ENCODE measurements at places on chromosomes 2 and 18. TPM values are rescaled to one million over a fixed set of nuclear protein-coding genes. Genes with fewer than 3 reads are reported as not detected.

UGT1A3 gene
- total RNA-seq = not detected

PLA2R1 gene
- 2.1 TPM for total RNA-seq

UGT1A9 gene
- total RNA-seq = not detected

STAT4 gene
- 2.6 TPM for total RNA-seq

AOX1 gene
- 3.7 TPM for total RNA-seq

NEU2 gene
- total RNA-seq = not detected

VSNL1 gene
- total RNA-seq = 21.7 TPM

RTP5 gene
- not detected for total RNA-seq

LRP2 gene
- total RNA-seq = not detected

RNF152 gene
- total RNA-seq = 11.1 TPM

CCL20 gene
- total RNA-seq = 17.5 TPM

DOK6 gene
- not detected for total RNA-seq

SLC14A1 gene
- not detected for total RNA-seq

NUP35 gene
- total RNA-seq = 13.8 TPM

HS6ST1 gene
- total RNA-seq = 46.7 TPM

ALK gene
- total RNA-seq = not detected

CFAP53 gene
- 0.85 TPM for total RNA-seq

LYPD6 gene
- total RNA-seq = 0.56 TPM

ZNF396 gene
- 0.19 TPM for total RNA-seq

PAX3 gene
- not detected for total RNA-seq

GPC1 gene
- 210 TPM for total RNA-seq

UGT1A5 gene
- total RNA-seq = 3.2 TPM

CPO gene
- total RNA-seq = not detected

MARCO gene
- total RNA-seq = not detected

ALKAL2 gene
- total RNA-seq = not detected

ASB18 gene
- total RNA-seq = not detected

DPP4 gene
- total RNA-seq = 0.35 TPM

IL1B gene
- total RNA-seq = 63.4 TPM

ERFE gene
- 2.0 TPM for total RNA-seq

LYPD6B gene
- total RNA-seq = 7.3 TPM

IGFBP2 gene
- total RNA-seq = 678 TPM

CRACDL gene
- 3.6 TPM for total RNA-seq

MYO5B gene
- 26.8 TPM for total RNA-seq

BMP10 gene
- total RNA-seq = not detected

ICOS gene
- not detected for total RNA-seq

FSIP2 gene
- 0.85 TPM for total RNA-seq

ANKMY1 gene
- 6.9 TPM for total RNA-seq

LINC00305 gene
- total RNA-seq = not detected

CYTIP gene
- total RNA-seq = not detected

LBX2 gene
- 0.56 TPM for total RNA-seq

BOLL gene
- total RNA-seq = not detected
